NCI-H1092 (cell line): ENCODE measurements at places on chromosomes 13 and 19.

DNA sequence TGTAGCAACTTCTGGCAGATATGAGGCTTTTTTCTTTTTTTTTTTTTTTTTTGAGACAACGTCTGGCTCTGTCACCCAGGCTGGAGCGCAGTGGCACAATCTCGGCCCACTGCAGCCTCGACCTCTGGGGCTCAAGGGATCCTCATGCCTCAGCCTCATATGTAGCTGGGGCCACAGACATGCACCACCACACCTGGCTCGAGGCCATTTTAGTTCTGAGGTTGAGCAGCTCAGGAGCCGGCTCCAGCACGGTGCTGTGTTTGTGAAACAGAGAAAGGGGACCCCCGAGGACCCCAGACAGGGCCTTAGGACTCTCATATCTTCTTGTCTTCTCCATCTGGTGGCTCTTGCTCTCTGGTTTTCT, 3.4 kb upstream of the FLT3LG start:
- DNase-seq, result no peak

DNA sequence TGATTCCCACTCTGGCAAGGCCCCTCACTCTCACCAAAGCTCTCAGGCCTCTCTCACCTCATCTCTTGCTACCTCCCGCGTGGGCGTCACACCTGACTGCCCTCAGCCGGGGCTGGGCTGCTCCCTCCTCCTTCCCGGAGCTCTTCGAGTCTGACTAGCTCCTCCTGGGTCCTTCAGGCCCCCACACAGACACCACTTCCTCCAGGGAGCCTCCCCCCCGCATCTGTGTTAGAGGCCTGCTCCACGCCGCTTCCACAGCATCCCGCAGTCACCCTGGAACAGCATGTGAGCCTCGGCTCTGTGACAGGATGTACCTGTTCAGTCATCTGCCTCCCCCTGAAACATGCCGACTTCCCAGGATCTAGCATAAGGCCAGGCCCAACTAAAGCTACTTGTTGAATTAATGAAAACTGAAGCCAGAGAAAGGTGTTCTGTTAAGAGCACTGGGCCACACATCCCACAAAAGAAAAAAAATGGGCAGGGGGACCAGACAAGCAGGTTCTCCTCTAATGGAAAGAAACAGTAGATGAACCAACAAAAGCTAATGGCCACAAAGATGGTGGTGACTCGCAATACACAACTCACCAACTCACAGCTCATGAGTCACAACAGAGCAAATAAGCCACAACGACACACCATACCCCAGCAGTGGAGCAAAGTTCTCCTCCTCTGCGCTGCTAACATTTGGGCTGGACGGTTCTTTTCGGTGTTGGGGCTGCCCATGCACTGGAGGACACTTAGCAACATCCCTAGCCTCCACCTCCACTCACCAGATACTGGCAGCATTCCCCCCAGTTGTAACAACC, 3.0 kb downstream of the PPP6R1 start:
- DNase-seq, result no peak

DNA sequence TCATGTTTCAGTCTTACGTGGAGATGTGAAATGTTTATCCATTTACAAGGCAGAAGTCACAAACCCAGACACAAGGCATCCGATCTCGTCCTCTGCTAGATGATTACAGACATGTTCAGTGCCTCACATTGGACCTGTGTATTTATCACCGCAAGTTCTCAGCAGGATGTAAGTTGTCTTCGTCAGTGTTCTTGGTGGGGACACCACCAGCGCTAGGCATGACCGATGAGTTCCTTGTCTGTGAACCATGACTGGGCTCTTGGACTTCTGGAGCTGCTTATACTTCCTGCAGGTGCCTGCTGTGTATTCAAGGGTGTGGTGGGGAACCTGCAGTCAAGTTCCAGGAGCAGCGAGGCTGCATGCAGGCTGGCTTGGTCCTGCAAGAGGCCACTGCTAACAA, 105.4 kb downstream of the URI1 start:
- no peak for DNase-seq

DNA sequence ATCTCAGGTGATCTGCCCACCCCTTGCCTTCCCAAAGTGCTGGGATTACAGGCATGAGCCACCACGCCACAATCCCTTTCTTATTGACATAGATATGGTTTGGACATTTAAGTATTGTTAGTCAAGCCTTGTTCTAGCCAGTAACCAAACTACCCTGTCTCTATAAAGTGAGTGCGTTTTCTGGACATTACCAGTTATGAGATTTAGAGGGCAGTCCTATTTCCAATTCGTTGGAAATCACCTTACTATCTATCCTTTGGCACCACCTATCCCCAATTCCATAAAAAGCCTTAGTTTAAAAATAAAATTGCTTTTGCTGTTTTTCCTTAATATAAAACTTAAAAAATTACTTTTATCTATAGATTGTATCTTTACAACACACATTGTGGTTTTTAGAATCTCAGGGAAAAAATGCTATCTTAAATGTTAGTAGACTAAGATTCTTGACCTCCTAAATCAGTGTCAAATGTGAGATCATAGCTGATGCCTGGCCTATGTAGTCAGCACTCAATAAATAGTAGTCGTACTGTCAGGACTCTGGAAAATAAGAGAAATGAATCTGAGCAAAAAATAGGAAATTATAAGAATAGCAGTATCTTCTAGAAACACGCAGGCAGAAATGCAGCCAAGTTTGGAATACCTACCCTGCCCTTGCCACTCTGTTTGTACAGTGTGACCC, 57.0 kb downstream of the NUFIP1 start:
- no peak for DNase-seq

DNA sequence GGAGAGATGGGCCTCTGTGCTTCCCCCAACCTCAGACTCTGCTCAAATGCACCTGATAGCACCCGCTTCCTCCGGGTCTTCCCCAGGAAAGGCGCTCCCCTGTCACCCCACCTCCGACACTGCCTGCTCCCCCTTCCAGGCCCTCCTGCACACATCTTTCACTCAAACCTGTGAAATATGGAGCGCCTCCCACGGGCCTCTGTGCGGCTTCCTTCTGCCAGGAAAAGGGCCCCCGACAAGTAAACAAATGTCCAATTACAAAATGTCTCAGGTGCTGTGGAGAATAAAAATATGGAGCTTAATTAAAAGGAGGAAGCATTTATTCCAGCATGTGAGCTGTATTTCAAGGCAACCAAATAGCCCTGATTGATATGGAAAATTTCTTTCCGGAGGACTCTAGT, 15.6 kb upstream of the CCNE1 start:
- DNase-seq, result no peak

DNA sequence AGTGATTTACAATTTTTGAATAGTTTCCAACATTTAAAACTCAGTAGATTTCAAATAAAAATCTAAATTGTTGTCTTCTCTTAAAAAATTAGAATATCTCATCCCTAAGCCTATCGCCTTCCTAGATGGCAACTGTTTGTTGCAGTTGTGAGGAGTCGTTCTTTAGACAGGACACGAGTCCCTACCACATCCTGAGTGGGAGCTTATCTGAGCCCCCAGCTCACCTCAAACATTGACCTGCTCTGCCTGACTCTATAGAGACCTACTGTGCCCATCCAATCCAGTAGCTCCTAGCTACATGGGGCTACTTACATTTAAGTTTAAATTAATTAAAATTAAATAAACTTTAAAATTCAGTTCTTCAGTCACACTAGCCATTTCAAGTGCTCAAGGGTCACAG, 434.7 kb downstream of the FOXO1 start:
- no peak for DNase-seq

DNA sequence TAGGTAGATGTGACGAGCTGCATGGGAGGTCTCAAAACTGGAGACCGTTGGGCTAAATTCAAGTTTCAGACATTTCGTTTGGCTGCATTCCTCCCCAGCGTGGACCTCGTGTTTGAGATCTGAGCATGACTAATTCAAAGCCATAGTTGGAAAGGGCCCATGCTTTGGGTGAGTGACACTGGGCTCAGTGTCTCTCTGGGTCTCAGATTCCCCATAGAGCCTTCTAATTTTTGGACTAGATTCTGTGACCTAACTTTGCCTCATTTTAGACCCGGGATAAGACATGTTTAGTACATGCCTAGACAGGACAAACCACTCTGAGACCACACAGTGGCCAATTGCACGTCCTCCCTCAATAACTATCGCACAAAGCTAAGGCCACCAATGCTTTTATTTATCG, 16.6 kb downstream of the CKM start:
- DNase-seq, result no peak

DNA sequence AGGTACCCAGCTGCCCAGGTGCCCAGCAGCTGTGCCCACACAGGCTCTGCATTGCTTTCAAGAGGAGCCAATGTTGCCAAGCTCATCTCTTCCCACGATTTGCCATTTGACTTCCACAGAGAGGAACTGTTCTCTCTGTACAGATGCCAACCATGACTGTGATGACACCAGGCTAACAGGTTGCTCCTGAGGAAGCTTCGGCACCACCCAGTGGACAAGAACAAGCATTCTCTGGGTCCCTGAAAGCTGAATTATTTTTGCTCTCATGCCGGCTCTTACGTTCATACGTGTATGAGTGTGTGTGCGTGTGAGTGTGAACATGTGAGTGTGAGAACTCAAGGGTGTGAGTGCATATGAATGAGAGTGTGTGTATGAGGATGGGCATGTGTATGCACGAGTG, 535.2 kb downstream of the LIG4 start:
- DNase-seq, result peak; percentile 58

DNA sequence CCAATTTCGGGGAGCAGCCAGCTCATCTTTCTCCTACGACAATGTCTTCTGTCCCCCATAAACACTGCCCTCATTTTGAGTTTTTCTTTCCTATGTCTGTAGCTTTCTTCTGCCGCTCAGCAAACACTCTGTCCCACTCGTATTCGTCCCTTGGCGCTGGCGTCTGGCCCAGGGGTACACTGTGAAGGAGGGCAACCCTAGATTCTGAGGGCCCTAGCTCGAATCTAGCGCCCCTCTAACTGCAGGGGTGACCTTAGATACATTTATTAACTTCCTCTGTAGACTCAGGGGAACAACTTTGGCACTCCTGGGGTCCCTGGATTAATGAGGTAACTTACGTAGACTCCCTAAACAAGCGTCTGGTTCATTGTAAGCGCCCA, 677 bp upstream of the LRCH1 start:
- DNase-seq, result no peak

- no peak for DNase-seq
Observed at GRCh38 chr13:75841905-75842304, 205.8 kb downstream of the LMO7 start.

- no peak for DNase-seq
Observed at GRCh38 chr13:101452519-101453485, at the start of gene ITGBL1. TSS of gene ITGBL1 (plus strand) at chr13:101452675. CDS start at chr13:101452834, 159 bp downstream.

GRCh38 chr13:40671956-40672764, 5.7 kb upstream of the FOXO1 start:
- peak; percentile 22 for DNase-seq

DNA sequence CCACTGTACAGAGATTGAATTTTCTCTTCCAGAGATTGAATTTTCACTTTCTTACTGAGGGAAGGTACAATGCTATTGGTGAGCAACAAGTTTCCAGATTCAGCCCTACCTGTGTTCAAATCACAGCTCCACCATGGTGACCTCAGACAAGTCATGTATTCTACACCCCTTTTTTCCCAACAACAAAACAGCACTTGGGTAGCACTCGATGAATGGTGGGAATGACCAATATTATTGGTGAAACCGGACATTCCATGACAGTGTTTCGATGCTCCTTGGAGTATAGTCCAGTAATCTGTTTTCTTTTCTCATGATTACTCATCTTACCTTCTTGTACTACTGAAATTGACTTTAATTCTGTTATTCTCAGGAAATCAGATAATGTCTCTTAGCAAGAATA, 266.2 kb upstream of the SOX21 start:
- no peak for DNase-seq

GRCh38 chr19:50500753-50501151, 10.2 kb downstream of the JOSD2 start:
- no peak for DNase-seq

- no peak for DNase-seq
Observed at GRCh38 chr19:16115301-16116039, 3.8 kb downstream of the RAB8A start.

DNA sequence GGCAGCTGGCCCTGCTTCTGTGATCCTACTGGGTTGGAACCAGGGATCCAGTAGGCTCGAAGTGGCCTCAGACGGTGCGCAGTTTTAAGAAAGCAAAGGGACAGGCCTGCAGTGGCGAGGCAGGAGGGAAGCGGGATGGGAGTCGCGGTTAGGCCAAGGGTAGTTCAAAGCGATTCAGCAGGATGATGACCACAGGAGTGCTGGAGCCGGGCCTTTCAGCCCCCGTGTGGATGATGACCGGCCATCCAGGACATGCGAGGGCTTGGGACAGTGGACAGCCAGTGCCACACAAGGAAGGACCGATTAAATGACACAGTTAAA, 854 bp downstream of the RNASEH2B start:
- DNase-seq, result no peak

DNA sequence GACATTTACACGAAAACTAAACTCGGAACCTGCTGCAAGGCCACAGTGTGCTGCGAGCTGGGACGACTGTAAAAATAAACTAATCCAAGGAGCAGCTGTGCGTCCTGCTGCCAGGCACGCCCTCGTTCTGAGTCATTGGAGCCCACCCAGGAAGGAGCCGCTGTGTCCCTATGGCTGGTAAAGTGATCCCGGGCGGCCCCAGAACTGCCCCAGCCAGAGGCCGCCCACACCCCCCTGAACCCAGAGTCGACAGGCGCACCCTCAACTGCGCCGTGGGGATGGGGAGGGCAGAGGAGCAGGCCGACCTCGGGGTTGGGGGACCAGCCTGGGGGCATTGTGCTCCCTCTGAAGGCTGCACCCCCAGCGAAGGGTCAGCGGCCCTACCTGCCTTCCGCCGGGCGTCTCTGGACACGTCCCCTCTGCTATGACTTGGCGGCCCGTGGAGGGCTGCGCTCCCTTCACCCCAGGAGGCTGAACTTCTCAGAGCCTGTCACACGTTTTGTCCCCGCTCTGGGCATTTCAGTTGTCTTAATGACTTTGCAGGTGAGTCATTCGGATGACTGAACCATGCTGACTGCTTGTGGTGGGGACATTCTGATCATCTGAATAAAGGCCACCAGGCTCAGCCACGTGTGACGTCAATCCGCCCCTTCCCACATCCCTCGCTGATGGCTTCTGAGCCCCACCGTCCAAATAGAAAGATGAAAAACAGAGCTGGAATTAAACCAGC, 42.7 kb downstream of the ADPRHL1 start:
- no peak for DNase-seq

- DNase-seq, result no peak
Observed at GRCh38 chr13:91158017-91158395, 189.5 kb upstream of the MIR17HG start.
